ENCODE measurements at places on chromosomes 16 and 17.
A peak's percentile ranks its signal among the peaks of the same experiment; 100 is the strongest.

GRCh38 chr17:7884581-7885366 is 3.8 kb upstream of the CHD3 start:
- no peak for DNase-seq

- DNase-seq, result no peak
These were observed 30.6 kb upstream of the ENDOV start for GRCh38 chr17:80384078-80384960.

GRCh38 chr17:82236142-82236971 is 7.5 kb downstream of the SLC16A3 start:
- DNase-seq, result peak; percentile 77

DNA sequence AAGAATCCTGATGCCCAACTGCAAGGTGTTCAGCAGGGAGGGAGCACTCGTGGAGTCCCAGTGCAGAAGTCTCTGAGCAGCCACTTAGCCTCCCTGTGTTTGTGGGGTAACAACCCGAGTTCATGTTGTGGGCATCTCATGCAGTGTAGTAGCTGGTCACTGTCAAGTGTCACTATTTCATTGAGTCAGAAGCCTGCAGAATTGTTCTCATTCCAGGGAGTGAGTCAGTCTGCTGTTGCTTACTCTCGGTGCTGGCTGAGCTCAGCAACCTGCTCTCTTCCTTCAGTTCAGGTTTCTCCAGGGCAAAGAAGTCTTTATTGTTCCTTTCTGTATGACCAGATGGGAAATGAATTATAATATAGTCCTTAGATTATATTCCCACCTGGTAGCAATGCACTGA is 24.1 kb downstream of the HMOX2 start:
- DNase-seq, result peak; percentile 67

DNA sequence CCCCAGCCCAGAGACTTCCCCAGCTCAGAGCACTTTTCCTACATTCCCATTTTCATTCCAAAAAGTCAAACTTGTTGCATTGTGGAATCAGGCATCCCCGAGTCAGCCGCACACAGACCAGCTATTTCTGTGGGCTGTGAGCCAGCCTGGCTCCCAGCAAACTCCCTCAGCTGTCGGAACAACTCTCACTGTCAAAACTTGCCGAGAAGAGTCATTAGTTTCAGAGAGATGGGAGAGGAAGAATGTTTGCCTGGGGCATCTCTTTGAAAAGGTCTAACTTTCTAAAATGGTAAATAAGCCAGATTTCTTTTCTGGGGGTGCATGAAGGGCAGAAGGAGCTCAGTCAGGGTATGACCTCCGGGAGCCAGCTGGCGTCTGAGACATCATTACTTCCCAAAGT is 280.0 kb downstream of the TMEM114 start:
- DNase-seq, result no peak

DNA sequence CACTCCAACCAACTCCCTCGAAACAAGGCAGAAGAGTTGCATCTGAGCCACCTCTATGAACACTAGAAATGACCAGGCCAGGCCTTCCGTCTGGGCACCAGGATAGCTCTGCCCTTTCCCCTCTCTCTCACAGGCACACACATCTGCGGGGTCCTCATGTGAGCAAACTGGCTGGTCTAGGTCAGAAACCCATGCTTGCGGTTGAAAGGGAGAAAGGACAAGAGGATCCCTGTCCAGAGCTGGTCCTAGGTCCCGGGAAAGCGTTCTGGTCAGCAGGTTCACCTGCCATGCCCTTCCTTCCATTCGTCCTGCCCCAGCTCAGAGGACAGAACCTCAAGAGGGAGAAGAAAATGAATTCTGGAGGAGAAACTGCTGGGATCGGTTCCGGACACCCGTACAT is 2.7 kb downstream of the MNT start:
- DNase-seq, result no peak

DNA sequence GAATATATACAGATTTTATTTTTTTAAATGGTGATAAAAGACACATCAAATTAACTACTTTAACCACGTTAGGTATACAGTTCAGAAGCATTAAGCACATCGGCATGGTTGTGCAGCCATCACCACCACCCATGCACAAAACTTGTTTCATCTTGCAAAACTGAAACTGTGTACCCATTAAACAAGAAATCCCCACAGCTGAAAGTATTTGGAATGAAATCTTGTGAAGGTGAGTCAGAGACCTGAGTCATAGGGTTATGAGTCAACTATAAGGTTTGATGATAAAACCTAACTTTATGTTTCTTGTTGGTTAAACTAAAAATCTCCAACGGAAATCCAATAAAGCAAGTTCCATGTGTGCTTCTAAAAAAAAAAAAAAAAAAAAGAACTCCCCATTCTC is 561.6 kb upstream of the PSMD7 start:
- DNase-seq, result no peak

Data from Ammon's horn (tissue), 1 donor.